Stimulated activated CD4-positive, alpha-beta T cell treated with anti-CD3 and anti-CD28 coated beads, Interleukin-1b, Interleukin-23, amount 100 ng/mL, for 48 hours (primary cell): ENCODE measurements at places on chromosomes 11 and 22.

DNA sequence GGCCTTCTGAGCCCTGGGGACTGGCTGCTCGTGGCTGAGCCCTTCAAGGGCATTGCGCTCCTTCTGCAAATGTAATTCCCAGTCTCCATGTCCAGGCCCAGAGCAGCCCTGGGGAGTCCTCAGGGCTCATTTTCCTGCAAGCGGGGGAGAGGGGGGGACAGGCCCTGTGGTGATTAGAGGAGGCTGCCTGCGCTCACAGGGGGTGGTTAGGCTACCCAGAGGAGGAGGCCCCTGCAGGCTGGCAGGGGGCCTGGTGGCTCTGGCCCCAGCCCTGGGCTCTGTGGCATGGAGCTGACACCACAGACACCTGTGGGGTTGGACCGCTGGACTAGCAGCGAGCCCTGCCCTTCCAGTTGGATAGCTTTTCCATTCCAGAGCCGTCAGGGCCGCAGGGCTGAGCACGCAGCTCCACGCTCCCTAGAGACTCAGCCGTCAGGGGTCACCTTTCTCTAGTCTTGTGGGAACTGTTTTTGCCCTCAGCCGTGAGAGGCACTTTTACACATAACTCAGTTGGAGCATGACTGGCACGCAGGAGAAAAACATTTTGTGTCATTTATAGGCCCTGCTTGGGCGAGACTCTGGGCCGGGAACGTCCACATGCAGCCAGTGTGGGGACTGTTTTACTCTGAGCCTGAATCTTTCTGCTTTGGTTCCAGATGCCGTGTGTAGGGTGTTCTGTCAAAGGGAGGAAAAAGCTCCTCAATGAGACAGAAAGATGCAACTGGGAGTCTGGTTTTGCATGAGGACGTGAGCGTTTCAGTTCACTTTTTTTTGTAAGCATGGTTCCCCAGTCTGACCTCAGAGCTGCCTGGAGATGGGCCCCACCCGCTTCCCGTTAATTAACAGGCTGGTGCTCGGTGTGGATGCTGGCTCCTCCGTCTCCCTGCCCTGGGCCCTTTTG, 58.1 kb downstream of the LRP5 start:
- no peak for DNase-seq

GRCh38 chr11:57164317-57164716, 17.4 kb upstream of the LRRC55 start:
- DNase-seq: no peak

DNA sequence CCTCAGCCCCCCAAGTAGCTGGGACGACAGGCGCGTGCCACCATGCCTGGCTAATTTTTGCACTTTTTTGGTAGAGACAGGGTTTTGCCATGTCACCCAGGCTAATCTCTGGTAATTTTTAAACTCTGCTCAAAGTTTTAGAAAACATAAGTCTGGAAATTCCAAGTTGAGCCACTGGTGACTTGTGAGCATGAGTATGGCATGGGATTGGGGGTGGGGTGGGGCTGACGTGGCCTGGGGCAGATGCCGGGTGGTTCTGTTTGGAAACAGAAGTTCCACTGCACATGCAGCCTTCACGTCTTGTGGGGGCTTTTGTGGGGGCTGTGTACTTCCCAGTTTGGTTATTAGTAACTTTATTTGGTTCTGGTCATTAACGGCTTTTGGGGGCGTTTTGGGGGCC, 67.3 kb downstream of the PTPRJ start:
- no peak for DNase-seq

- no peak for DNase-seq
Measured at GRCh38 chr11:118645066-118645715, 34.3 kb downstream of the TREH start.

DNA sequence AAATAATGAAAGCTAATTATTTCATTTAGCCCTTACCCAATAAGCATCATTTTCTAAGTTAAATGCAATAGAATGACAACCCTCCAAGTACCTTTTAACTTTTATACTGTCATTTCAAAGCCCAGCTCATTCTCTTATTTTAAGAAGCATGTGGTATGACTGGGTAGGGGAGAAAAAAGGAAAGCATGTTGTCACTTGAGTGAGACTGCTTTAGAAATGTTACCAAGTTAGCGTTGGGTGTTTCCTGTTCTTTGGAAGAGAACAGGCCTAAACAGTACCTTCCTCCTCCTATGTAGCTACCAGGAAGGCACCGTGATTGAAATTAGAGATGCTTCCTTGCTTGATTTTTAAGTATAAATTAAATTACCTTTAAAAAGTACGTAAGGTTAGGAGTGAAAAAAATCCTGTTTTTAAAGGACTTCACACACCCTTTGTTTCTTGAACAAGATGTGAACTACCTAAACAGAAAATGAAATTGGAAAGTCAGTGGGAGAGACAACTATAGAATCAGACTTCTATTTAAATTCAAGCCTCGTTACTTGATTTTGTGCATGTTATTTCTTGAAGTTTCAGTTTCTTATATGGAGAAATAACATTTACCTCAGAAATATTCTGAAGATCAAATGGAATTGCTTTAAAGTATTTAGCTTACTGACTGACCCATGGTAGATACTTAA, 741 bp upstream of the CNTF start:
- DNase-seq: no peak

GRCh38 chr11:26851696-26852095, 129.8 kb upstream of the SLC5A12 start:
- no peak for DNase-seq

- peak; percentile 73 for DNase-seq
Measured at GRCh38 chr11:112279901-112280267, 19.2 kb upstream of the PLET1 start.

DNA sequence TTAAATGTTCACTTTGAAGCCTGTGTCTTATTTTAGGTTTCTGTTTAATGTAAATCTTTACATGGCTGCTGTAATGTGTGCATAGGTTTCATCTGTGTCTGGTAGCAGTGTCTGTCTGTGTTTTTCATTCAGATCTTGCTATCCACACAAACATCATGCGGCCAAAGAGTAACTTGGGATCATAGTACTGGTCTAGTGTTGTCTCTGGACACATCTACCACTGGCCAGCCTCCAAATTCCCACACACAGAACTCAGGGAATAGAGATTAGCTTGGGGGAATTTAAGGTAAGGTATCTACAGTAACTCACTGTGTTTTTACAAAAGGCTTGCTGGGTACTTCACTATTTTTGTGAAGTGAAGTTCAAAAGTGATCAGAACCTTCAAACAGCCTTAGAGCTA, 32.1 kb upstream of the ZNF143 start:
- DNase-seq: no peak

DNA sequence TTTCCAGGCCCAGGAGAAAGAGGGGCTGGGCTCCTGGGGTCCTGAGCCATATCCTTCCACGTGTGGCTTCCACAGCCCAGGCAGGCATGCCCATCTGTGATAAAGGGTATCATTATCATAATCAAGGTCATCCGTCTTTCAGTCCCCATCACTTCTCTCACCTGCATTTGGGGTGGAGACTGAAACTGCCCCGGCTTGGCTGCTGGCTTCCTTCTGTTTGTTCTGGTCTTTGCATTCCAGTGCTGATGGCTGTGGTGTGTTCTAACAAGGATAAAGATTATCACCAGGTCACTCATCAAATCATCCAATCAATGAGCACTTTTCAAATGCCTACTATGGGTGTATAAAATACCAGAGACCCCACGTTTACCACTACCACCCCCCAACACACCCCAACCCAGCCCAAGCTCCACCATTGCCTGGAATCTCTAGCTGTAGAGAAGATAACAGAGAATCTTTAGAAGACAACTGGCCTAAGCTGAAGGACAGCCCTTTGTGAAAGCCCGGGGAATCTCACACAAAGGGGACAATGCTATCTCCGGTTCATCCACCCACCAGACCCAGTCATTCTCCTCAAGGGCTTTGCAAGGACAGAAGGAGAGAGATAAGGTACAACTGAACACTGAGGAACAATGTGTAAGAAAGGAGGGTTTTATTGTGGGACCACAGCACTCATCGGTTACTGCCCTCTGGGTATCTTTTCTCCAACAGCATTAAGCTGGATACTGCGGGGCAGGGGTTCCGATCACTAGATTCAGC, 54.9 kb downstream of the AHNAK start:
- DNase-seq: no peak

DNA sequence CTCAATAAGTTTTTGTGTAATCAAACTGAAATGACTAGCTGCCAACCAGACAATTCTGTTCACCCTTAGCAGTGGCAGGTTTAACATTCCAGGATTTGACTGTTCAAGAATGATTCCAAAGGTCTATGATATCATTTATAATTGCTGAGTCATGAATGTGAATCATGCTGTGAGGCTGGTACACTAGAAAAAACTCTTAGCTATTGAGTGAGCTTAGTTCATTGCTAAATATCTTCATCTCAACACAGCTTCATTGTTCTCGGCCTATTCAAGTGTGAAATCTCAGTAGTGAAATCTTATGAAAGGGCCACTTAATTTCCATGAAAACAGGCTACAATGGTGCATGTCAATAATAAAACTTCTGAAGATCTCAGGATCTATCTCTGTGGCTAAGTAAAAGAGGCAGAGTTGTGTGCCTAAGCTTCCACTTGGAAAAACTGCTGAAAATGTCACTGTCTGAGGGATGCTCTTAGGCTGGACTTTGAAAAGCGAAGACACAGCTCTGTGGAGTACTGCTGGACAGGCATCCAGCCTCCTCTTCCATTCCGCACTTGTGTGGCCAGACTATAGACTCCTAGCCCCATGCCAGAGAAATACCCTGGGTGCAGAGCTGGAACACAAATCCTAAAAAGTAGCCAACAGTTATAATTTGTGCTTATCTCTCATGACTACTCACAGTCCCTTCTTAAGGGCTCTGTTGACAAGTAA, 12.8 kb downstream of the AQP11 start:
- no peak for DNase-seq

GRCh38 chr11:68525930-68526329, 65.4 kb downstream of the PPP6R3 start:
- DNase-seq: no peak

- DNase-seq: no peak
Measured at GRCh38 chr11:123194337-123195187, 486 bp downstream of the CLMP start.

- DNase-seq: no peak
Measured at GRCh38 chr22:27573280-27574001, 228.1 kb downstream of the MN1 start.

- no peak for DNase-seq
Measured at GRCh38 chr11:128599729-128600128, 12.4 kb upstream of the ETS1 start.

DNA sequence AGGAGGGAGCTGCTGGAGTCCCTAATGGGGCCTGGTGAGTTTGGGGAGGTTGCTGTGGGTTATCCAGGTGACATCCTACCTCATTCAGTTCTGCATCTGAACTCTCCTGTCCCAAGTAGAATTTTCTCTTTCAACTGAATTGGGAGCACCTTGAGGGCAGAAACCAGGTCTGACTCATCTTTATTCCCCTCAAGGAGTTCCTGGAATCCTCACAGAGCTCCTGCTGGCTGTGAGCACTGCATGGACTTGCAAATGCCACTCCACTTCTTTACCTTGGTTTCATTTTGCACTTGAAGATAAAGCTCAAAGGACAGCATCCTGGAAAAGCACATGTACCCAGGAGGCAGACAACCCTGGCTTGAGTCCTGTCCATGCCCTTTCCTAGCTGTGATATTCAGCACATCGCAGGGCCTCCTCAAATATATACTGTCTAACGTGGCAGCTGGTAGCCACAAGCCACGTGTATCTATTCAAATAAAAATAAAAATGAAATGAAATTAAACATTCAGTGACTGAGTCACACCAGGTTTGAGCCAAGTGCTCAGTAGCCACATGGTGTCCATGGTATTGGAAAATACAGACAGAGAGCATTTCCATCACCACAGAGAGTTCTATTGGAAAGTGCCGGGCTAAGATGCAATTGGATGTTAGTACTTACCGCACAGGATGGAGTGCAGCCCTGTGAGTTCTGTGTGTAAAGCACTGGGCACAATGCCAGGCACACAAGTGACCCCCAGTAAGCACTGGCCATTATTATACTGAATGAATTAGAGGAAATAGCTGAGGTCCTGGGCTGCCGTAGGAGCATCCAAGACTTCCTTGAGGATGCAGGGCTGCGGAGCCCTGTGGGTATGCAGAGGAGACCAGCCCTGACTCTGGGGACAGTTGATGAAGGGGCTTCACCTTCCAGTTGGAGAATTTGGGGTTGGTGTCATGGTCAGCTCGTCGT, 149.0 kb downstream of the PKNOX2 start:
- no peak for DNase-seq

- DNase-seq: no peak
Measured at GRCh38 chr22:27422442-27422841, 379.1 kb downstream of the MN1 start.

DNA sequence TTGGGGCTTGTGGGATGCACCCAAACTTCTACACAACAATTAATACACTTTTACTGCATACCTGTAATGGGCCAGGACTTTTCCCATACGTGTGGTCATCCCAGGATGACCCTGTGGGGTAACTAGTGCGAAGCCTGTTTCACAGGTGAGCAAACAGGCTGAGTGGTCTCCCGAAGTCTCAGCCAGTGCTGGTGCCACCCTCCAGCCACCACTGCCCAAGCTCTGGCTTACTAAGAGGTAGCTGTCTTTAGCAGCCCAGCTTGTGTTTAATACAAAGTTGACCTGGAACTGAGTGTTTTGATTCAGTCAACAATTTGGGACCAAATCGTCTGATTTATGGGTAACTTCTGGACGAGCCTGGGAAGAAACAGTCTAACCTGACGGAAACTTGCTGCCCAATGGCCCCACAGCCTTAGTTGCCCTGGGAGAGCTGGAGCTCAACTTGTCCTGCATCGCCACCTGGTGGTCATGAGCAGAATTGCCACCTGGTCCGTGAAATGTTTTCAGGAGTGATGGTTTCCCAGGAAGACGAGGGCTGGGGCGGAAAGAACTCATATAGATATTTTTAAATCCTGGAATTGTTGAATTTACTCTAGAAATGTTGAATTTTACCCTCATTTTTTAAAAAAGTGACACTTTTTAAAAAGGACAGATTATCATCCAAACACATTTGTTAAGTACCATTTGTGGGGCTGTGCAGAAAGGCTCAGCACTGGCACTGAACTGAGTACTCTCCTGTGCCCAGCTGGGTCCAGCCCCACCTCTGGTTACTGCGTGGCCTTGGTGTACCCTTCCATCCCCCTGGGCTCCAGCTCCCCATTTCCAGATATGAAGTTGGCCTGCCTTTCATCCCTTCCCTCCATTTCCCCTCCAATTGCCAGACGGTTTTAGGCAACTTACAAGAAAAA, 95.5 kb upstream of the PARVA start:
- peak; percentile 78 for DNase-seq

- DNase-seq: no peak
Measured at GRCh38 chr11:68653486-68654430, 30.6 kb upstream of the GAL start.

GRCh38 chr22:29750559-29751538, 16.0 kb downstream of the ZMAT5 start:
- DNase-seq: peak; percentile 9

GRCh38 chr22:22748297-22748743, 103.9 kb downstream of the GGTLC2 start:
- peak; percentile 14 for DNase-seq

- no peak for DNase-seq
Measured at GRCh38 chr11:130003717-130004001, 1.0 kb upstream of the PRDM10 start.

- DNase-seq: no peak
Measured at GRCh38 chr22:29255064-29255621, 12.6 kb downstream of the RHBDD3 start.
